ENCODE measurements at places on chromosomes 6 and 20. TPM values are rescaled to one million over a fixed set of nuclear protein-coding genes. Genes with fewer than 3 reads are reported as not detected.

ZSCAN23 gene
- polyA plus RNA-seq = 0.48 TPM

DNA sequence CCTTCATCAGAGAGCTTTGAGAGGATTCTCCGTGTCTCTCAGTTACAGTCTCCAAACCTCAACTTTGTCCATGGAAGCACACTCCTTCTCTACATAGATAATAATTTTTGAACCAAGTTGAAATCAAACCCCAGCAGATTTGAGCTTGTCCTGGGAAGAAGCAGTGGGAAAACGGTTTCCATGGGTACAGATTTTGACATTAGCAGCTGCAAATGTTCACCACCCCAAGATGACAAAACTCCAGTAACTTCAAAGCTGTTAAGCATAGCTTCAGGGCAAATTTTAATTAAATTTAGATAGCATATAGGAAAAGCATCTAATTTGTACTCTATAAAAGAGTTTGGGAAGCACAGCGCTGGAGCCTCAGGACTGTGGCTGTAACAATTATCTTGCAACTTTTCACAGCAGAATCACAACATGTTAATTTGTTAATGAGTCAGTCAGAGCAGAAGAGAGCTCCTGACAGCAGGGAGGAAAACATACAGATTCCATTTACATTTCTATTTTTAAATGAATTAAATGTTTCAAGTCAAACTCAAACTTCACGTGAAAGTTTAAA, 240.7 kb downstream of the BMP7 start:
- no peak for DNase-seq

DNA sequence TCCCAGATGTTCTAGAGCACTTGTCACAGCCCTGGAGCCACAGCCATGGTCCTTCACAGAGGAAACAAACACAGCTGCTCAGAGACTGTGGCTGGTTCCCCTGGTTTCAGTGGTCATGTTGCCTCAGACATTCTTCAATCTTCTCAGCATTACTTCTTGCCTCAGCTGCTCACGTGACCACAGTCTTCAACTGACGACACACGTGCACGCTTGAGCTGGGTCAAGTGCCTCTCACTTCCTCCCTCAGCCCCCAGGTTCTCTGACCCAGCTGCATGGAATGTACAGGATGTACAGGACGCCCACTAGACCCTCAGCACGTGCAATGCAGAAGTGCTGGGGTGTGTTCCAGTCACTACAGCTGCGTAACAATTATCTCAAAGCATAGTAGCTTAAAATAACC, 159.8 kb upstream of the GGTLC1 start:
- DNase-seq = no peak

GRCh38 chr6:63817492-63818050, 182.0 kb downstream of the PHF3 start:
- no peak for DNase-seq

KCNS1 gene
- 0.27 TPM for polyA plus RNA-seq

Data from right cardiac atrium (tissue), 5 donors.